ENCODE measurements at places on chromosomes 5 and 9. TPM values are rescaled to one million over a fixed set of nuclear protein-coding genes. Genes with fewer than 3 reads are reported as not detected.

PCDH12 gene
- total RNA-seq = 7.6 TPM

FANCG gene
- total RNA-seq = 5.6 TPM

DNA sequence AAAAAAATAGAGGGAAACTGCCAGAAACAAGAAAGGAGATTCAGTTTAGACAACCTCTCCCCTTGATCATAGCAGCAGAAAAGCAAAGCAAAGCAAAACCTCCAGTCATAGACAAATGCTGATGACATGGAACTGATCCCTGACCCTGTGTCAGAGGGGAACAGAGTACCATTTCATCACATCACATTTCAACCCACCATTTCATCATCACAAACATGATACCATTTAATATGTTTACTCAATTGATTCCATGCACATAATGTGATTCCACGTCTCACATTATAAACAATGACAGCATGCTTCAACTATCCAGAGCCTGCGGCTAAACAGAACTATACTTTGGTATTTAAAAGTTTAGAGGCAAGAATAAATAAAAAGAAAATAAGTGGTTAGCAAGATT is 28.7 kb upstream of the ACOT12 start:
- DNase-seq = no peak
- peaks cover 26% of the 10 kb centered on the region for H3K36me3 ChIP-seq
- peaks cover 24% of the 10 kb centered on the region for H3K4me1 ChIP-seq
- H3K27me3 ChIP-seq = no peaks in the 10 kb centered on the region

DNA sequence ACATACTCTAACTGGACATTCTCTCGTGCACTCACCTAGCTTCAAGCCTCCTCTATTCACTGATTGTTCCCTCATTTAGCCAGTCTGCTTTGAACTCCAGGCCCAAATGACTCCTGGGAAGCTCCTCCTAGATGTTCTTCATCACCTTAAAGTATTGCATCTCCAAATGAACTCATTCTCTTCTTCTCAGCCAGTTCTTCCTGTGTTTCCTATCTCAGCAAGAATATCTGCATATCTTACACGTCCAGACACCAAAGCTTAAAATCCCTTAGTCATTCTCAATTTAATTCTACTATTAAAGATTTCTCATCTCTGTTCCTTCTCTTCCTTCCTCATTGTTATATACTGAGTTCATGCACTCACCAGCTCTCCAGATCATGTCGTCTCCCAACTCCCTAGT is 118.6 kb upstream of the DAB2 start:
- peak overlapping the region; percentile 24 for H3K27ac ChIP-seq
- no peak overlapping the region for H3K4me3 ChIP-seq
- H3K27me3 ChIP-seq = no peaks in the 10 kb centered on the region
- H3K36me3 ChIP-seq = no peaks in the 10 kb centered on the region
- no peak for DNase-seq

Data from left ventricle myocardium inferior (tissue), 1 donor.